Hair follicle dermal papilla cell (primary cell): ENCODE measurements at places on chromosomes 13 and 19. TPM values are rescaled to one million over a fixed set of nuclear protein-coding genes. Genes with fewer than 3 reads are reported as not detected.

CERS1 gene
- 0.49 and 0.65 TPM in 2 replicates for total RNA-seq

WDR62 gene
- 1.5 and 2.2 TPM in 2 replicates for total RNA-seq

GPR183 gene
- 0.97 and 1.2 TPM in 2 replicates for total RNA-seq

MEIOSIN gene
- not detected in 2 replicates for total RNA-seq

MARCHF2 gene
- total RNA-seq, result 82.6 and 90.2 TPM in 2 replicates

PSG7 gene
- 0.16 TPM in 1 of 2 replicates, not detected in the other for total RNA-seq

CD37 gene
- total RNA-seq, result not detected in 2 replicates

RELB gene
- 12.1 and 13.5 TPM in 2 replicates for total RNA-seq

ZNF525 gene
- total RNA-seq, result 6.2 and 10.2 TPM in 2 replicates

ZNF44 gene
- total RNA-seq, result 6.6 and 7.0 TPM in 2 replicates

ZNF681 gene
- total RNA-seq, result 0.61 and 0.65 TPM in 2 replicates

SIAH3 gene
- total RNA-seq, result not detected in 2 replicates

CD209 gene
- not detected in 2 replicates for total RNA-seq

PSG3 gene
- not detected in 2 replicates for total RNA-seq

CEACAM7 gene
- total RNA-seq, result not detected in 2 replicates

OR7A5 gene
- total RNA-seq, result not detected in 2 replicates

TUBA3C gene
- total RNA-seq, result not detected in 2 replicates

WTIP gene
- 37.5 and 40.2 TPM in 2 replicates for total RNA-seq

TMEM145 gene
- 0.12 TPM in 1 of 2 replicates, not detected in the other for total RNA-seq

BEST2 gene
- total RNA-seq, result not detected in 2 replicates

KIR3DL2 gene
- not detected in 2 replicates for total RNA-seq

CYP2A7 gene
- not detected in 2 replicates for total RNA-seq

KCTD12 gene
- total RNA-seq, result 35.6 and 35.7 TPM in 2 replicates

SMAD9 gene
- total RNA-seq, result 2.8 and 3.1 TPM in 2 replicates
